ENCODE measurements at places on chromosomes 11 and 22.
A peak's percentile ranks its signal among the peaks of the same experiment; 100 is the strongest.

DNA sequence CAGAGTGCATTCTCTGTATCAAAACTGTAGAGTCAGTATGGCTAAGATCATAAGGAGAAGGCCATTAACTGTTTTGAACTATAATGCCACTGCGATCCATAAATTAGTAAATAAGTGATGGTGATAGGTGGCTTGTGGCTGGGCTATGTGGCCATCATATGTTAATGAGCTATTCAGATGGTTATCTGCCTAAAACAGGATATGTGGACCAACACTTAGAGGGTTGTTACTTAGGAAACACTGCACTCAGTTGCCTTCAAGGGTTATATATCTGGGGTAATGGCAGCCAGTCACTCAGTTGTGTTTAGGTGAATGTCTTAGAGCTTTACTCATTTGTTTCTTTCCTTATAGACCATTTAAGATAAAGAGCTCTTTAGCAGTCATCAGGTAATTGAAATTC lies 66.0 kb downstream of the PPP2R1B start:
- DNase-seq = no peak

DNA sequence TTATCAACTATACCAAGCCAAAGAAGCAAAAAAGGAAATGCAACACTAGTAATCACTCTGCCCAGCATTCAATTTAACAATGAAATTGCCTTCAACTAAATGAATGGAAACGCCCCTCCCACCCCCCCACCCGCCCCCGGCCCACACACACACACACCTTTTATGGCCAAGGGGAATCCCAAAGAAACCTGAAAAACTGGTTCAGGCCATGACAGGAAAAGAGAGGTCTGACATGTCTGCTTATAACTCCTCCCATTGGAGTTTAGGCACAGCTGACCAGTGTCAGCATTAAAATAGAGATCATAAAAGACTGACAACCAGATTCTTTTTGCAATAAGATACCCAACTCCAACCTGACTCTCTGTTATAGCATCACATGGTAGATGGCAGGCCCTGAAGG lies 42.6 kb downstream of the ACER3 start:
- DNase-seq = no peak

DNA sequence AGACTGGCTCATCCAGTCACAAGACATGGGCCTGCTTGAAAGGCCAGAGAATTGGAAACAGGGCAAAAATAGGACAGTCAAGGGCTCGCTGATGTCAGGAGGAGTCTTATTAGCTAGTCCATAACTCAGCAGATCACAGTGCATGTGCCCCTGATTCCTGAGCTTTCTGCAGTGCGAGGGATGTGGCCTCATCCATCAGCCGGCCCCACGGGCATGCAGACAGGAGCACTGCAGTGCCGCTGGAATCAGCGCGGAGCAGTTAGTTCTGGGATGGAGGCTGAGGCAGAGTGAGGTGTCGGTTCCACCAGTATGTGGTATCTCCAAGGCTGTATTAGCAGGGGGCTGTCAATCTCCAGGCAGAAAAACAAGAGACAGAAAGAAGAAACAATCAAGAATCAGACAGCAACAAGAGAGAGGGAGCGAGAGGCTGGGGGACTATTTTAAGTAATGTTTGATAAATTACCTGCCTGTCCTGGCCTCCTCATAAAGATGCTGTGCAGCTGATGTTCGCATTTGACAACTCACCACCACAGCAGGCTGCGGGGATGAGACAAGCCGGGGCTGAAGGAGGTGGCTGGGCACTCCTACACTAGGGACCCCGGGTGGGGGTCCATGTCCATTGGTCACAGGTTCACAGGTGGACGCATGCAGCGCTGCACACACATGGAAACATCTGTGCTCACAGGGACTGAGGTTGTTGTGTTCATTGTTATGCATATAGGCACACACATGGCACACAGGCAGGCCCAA lies 167.2 kb downstream of the TRIM29 start:
- DNase-seq = no peak

- DNase-seq = no peak
Observed at GRCh38 chr11:110566577-110566976, 136.8 kb downstream of the FDX1 start.

GRCh38 chr11:46298699-46299433 lies 21.4 kb downstream of the CREB3L1 start:
- DNase-seq = peak; percentile 83

DNA sequence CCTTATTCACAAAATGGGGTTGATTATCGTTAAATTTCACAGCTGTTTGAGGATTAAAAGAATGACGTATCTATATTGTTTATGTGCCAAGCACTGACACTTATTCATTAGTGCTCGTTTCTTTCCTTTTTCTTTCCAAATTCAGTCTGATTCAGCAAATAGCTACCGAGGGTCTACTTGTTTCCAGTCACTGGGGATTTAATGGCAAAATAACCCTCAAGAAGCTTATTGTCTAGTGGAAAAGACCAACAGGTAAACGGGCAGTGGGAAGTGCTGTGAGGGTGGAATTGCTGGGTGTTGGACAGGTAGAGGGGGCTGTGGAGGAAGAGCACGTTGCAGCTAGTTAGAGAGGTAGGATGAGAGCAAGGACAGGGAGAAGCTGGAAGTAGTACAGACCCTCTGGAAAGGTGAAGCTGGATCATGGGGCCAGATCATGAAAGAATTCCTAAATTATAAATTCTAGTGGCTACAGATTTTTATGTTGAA lies 48.3 kb upstream of the BIRC3 start:
- no peak for DNase-seq

- DNase-seq = no peak
Observed at GRCh38 chr11:69822676-69823494, 3.7 kb upstream of the FGF3 start.
